ENCODE measurements at places on chromosomes 16 and 17.

GRCh38 chr16:30488764-30489605, 16.4 kb downstream of the ITGAL start:
- DNase-seq: no peak

- DNase-seq: no peak
These were observed 23.3 kb upstream of the CDRT4 start for GRCh38 chr17:15490634-15491261.

DNA sequence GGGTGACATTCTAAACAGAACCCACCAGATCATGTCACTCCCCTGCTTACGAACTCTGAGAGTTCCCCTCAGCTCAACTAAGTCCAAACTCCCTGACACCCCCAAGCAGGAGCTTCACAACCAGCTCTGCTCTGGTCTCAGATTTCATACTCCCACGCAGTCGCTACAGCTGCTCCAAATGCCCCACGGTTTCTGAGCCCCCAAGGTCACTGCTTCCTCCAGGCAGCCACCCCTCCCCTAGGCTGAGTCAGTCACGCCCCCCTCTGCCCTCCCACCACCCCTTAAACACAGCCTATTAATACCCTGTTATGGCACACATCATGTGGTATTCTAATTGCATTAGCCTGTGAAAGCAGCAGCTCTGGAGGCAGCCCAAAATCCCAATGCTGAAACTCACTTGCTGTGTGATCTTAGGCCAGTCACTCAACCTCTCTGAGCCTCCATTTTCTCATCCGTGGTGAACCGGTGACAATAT, 51.5 kb downstream of the GSG1L start:
- DNase-seq: no peak

- DNase-seq: no peak
These were observed 81.5 kb downstream of the VPS53 start for GRCh38 chr17:633133-633532.

DNA sequence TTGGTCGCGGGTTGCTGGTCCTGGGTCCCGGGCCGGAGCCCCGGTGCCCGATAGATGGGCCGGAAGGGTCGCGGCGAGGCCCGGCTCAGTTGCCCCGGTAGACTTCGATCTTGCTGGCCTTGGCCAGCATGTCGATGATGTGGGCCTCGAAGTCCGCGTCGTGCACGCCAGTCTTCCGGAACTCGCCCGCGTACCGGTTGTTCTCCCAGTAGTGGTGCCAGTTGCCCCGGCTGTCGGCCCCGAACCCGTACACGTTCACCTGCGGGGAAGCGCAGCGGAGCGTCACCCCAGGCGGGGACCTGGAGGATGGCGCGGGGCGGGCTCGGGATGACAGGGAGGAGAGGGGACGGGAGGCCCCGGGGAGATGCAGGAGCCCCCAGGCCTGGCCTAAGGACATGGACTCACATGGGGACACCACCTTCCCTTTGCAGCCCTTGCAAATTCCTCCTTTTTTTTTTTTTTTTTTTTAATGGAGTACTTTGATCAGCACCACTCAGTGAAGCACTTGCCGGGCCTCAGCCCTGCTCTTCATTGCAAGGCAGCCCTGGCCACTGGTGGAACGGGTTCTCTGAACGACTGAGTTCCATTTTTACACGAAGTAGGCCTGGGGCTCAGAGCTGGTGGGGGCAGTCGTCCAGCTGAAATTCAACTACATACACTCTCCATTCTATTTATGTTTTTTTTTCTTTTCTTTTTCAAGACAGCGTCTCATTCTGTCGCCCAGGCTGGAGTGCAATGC, 35.1 kb downstream of the DDX19A start:
- DNase-seq: no peak

GRCh38 chr17:78130437-78131101, at the start of gene TMC8:
TMC8 (plus strand) TSS chr17:78130771; CDS start chr17:78131589, 818 bp downstream.
- peak; percentile 67 for DNase-seq

DNA sequence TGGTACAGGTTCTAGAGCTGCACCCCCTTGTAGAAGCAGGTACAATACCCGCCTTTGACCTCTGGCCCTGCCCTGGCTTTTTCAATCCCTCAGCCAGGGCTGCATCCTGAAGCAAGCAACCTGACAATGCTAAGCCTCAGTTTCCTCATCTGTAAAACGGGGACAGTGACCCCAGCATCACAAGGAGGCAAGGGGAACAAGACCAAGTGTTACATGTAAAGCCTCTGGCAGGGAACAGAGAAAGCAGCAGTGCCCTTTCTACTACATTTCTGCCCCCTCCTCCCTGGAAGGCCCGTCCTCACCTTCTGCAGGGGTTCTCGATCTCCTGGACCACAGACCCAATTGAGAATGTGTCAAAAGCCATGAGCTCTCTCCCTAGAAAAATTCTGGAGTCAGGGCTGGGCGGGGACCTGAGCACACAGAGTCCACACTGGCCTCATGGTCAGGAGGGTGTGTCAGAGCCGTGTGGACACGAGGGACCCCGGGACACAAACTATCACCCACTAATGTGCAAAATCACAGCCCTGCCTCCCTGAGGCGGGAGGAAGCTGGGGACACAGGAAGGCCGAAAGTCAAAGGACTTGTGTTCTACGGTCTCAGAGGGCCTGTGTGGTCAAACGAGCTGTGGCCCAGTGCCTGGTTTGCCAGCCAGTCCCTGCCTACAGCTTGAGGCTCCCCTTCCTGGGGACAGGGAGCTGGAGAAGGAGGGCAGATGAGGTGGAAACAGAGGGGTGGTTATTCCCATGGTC, 27.5 kb downstream of the LRRC75A start:
- no peak for DNase-seq

DNA sequence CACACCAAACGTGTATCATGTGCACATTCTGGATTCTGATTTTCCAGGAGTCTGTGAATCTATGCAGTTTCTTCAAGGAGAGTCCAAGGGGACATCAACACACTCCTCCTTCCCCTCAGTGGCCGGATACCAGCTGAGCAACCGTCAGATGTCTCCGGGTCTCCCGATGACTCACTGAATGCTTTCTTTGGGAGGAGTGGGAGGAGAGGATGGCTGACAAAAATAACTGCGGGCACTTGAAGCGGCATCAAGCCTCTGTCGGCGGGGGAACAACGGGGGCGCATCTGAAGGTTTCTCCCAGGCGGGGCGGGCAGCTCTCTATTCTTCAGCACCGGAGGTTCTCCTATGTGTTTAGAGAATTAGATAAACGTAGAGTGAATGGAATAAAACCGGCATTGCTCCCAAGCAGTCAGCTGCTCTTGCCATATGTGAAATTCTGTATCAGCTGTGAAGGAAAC, 24.6 kb upstream of the LRRC75A start:
- no peak for DNase-seq

- no peak for DNase-seq
These were observed 1.9 kb downstream of the CEMP1 start for GRCh38 chr16:2529061-2529931.

DNA sequence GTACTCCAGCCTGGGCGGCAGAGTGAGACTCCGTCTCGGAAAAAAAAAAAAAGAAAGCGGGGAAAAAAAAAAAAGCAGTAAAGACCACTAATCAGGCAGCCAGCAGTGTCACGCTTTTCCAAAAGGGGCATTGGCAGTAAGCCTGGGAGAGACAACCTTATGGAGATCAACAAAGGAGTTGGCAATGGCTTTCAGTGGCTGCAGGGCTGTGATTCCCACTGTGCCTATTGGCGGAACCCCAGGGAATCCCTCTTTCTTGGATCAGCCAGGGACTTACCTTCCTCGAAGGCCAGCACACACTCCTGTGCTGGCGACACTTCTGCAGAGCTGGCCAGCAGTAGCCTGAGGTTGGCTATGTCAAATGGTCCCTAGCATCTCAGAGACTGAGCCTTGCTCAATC, 43.2 kb upstream of the ZFHX3 start:
- DNase-seq: no peak

- DNase-seq: no peak
These were observed 699.2 kb upstream of the RBFOX1 start for GRCh38 chr16:6633456-6633855.

GRCh38 chr16:69747115-69747514, 7.6 kb downstream of the NOB1 start:
- no peak for DNase-seq

GRCh38 chr16:55906123-55906522, 30.9 kb upstream of the CES5A start:
- DNase-seq: no peak

DNA sequence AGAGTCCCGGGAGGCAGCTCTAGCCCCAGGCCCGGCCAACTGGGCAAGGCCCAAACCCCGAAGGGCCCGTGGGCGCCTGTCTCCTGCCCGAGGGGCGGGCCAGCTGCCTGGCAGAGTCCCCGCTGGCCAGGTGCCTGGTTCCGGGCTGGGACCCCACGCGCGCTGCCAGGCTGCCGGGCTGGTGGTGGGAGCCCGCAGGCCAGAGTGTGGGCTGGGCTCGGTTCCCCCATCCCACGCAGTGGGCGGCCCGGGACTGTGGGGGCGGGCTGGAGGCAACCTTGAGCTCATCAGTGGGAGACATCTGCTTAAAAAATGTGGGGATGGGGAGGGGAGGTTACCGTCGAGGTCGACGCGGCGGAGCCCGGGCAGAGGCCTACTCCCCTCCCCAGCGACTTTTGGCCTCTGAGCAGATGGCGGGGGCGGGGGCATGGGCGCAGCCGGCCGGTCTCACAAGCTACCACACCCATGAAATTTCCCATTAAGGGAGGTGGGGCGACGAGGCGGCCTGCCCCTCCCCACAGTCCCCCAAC, 176.4 kb upstream of the GSE1 start:
- DNase-seq: no peak

DNA sequence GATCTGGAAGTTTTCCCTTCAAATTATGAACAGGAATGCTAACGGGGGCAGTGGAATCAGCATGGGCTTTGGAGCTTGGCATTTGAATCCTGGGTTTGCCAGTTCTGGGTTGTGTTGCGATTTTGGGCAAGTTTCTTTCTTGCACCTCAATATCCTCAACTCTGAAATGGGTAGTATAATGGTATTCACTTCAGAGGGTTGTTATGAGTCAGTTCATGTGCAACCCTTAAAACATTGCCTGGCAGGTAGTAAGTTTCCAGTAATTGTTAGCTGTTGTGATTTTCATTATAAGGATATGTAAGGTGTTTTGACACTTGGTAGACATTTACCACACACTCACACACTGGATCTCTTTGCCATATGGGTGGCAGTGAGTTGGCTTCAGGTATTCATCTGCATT, 33.4 kb downstream of the SNX29 start:
- DNase-seq: no peak

- DNase-seq: no peak
These were observed 3.6 kb downstream of the KCNJ2 start for GRCh38 chr17:70172923-70173322.

- DNase-seq: no peak
These were observed 9.5 kb downstream of the CDK3 start for GRCh38 chr17:76009969-76010661.

GRCh38 chr16:87806261-87806640, 40.5 kb upstream of the KLHDC4 start:
- DNase-seq: peak; percentile 40

- DNase-seq: no peak
These were observed 8.1 kb upstream of the ABCA5 start for GRCh38 chr17:69335058-69335457.

DNA sequence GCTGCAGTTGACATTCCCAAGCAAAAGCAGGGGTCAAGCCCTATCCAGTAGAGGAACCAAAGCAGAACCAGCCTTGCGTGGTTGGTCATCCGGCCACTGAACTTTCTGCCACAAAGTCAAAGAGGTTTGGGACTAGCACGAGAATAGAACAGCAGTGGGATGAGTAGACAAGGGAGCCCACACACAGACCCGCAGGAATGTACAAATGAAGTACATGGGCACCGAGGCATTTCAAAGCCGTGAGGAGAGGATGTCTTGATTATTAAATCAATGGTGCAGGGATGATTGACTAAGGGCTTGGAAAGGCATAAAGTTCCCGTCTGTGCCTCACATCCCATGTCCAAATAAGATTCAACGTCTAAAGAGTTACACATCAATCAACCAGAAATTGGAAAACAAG, 81.8 kb upstream of the TBC1D3K start:
- no peak for DNase-seq

DNA sequence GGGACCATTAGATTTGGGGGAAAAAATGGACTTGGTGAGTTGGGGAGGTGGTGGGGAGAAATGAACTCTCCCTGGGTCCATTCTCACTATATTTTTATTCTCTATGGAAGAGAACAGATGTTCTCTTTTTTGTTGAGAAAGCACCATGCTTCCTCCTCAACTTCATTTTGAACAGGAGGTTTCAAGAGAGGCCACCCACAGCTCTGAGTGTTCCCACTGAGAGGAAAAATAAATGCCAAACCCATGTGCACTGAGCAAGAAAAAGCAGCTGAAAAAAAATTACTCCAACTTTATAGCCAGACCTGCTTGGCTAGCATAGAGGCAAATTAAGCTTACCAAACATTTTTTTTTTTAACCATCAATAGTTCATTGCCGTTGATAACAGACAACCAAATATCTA, 883.6 kb downstream of the KCNJ2 start:
- DNase-seq: no peak

DNA sequence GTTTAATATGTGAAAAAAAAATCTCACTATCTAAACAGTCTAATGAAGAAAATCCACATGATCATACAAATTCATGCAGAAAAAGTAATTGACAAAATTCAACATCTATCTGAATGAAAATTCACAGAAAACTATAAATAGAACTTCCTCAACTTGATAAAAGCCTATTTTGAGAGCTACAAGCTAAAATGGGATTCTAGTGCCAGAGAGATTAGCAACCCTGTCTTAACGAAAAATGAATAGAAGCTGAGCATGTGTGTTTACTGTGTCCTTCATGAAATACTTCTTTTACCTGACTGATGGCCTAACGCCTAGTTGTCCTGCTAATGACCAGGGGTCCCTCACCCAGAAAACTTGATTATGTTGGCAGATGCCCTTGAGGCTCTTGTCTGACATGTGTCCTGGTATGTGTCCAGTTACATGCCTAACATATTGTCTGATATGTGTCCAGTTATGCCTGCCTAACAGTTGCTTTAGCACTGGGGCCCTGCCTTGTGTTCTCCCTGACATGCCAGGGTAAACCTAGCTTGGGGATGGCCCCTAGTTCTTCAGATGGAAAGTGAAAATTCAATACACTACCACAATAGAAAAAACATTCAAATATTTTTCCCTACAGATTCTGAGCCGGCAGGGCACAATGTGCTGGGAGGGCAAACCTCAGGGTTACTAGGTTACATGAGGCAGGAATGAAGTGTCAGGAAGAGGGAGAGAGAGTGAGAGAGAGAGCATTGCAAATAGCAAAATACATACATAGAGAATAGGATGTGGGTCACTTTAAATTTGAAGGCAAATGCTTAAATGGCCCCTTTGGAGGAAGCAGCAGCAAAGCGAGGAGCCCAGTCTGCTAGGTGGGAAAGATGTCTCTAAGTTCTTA, 834.0 kb downstream of the CDH11 start:
- no peak for DNase-seq
